ENCODE measurements at places on chromosomes 1 and 21.

GRCh38 chr1:86429122-86429725 is 5.3 kb downstream of the CLCA2 start:
- no peak for DNase-seq

DNA sequence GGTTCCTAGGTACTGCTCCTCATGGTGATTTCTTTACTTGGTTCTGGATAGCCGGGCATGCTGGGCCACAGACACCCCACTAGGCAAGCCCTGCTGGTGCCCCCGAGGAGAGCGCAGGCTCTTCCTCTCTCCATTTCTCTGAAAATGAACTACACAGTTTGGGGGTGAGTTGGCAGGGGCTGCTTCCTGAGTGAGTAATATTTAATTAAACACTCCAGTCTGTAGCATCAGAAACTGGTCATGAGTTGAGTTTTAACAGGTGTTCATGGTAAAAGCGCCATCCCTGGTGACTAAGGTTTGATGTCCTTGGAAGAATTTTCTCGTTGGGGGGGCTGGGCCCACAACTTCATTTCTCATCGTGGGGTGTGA is 1.7 kb downstream of the SPSB1 start:
- DNase-seq = no peak

GRCh38 chr1:191541758-191542157 is 616.5 kb upstream of the RGS18 start:
- DNase-seq = no peak

GRCh38 chr21:42523211-42523610 is 9.6 kb downstream of the SLC37A1 start:
- DNase-seq = no peak

GRCh38 chr1:245671349-245671748 is 516.6 kb downstream of the KIF26B start:
- DNase-seq = no peak

- peak; percentile 83 for DNase-seq
Measured at GRCh38 chr1:50422946-50423669, at the start of gene DMRTA2. DMRTA2 (minus strand) TSS chr1:50423443; CDS start chr1:50421536, 1,907 bp downstream.

- DNase-seq = no peak
Measured at GRCh38 chr1:201517631-201518030, 10.7 kb upstream of the CSRP1 start.

DNA sequence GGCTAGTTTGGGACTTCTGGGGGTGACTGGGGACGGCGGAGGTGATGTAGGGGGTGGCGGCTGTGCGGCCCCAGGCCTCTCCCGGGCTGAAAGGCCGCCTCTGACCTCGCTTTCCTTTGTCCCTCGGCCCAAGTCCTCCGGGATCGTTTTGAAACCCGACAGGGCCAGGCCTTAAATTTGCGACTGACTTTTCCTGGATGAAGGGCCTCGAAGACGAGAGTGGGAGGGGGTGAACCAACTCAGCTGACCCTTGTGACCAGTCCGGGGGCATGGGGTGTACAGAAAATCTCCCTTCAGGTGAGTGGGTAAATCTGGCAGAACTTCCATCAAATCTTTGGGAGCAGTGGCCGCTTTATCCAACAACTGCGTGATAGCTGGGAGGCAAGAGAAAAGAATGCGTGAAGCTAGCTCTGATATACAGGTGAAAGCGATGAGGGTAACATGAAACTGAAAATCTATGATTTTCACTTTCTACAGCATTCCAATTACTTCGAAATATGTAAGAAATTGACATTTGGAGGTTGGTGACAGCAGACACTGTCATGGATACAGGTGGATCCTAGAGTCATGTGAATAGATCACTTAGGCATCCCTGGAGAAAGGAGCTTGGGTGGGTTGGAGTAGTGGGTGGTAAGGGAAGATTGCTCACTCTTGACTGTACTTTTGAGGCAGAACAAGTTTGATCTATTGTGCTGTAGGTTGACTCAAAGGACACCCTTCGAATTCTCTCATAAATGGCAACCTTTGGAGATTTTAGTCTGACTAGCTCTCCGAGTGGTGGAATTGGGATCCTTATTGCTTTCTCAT is 885 bp downstream of the AHCYL1 start:
- DNase-seq = no peak

DNA sequence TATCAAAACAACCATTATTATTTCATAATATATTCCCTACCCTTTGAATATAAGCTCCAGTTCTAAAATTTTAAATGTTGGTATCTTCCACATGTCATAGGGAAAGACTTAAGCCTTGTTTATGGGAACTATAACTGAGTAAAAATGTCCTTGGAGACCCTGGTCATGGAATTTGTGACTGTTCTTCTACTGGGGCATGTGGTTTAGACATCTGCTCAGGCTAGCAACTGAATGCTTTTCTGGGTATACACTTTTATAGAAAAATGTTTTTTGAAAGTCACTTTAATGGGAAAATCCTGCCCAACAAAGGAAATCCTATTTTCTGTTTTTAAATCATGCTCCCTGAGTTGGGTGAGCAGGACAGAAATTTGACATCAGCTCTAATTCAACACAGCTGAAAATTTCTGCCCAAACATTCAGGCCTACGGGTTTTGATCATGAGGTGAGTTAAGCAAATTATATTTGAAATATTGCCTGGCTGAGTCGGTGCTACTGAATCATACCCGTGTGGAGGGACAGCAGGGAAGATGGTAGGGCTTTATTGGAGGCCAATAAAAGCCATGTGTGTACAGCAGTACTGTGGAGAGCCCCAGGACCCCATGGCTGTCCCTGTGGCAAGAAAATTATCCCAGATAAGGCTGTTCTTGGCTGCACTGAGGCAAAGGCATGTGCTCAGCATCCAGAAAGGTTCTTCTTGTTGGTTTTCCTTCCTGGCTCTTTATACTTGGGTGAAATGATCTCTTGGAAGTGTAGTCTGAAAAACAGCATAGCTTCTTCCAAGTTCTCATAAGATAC is 391.8 kb downstream of the DISC1 start:
- no peak for DNase-seq

GRCh38 chr1:40618108-40618507 is 47.4 kb downstream of the RIMS3 start:
- no peak for DNase-seq

DNA sequence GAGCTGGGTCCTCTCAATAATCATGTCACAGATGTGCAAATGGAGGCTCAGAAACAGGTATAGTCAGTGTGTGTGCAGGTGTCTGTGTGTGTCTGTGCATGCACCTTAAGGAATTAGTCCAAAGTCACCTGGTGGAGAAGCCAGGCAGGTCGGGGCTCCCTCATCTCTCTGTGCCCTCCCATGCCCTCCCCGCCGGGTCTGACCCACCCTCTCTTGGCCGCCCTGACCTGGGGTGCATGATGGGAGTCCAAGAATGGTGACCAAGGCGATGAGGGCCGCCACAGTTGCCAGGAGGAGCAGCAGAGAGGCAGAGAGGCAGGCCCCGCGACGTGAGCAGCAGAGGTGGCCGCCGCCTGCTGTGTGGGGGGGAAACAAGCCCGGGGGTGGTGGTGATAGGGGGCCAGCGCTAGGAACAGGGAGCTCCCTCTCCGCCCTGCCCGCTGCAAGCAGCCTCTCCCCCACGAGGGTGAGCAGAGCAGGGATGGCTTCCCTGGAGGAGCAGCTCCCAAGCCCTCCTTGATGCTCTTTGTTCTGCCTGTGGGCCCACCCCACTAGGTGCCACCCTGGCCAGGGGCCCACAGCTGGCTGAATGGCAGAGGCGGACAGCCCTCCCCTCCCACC is 3.9 kb downstream of the LDLRAD1 start:
- no peak for DNase-seq

GRCh38 chr1:95323123-95323522 is 89.1 kb downstream of the RWDD3 start:
- DNase-seq = no peak

GRCh38 chr1:15181564-15181963 is 28.0 kb downstream of the TMEM51 start:
- DNase-seq = no peak

GRCh38 chr1:108816049-108816893 is 40.6 kb downstream of the AKNAD1 start:
- peak; percentile 50 for DNase-seq

DNA sequence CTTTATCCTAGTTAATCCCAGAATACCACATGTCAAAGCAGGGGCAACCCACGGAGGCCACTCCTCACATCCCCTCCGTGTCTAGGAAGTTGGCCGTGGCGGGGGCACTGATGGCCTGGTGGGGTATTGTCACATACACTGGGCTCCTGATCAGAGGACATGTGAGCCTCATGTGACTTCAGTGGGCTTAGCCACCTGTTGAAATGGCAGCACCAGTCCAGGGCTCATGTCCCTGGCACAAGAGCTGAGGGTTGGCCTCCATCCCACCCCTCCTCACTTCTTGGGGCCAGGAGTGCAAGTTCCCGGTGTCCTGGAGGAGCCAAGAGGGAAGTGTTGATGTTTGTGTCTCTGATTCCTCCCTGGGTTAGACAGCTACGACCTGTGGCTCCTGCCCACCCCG is 313.4 kb downstream of the CAMTA1 start:
- DNase-seq = no peak

- DNase-seq = peak; percentile 30
Measured at GRCh38 chr1:222455188-222455879, 92.6 kb downstream of the HHIPL2 start.

DNA sequence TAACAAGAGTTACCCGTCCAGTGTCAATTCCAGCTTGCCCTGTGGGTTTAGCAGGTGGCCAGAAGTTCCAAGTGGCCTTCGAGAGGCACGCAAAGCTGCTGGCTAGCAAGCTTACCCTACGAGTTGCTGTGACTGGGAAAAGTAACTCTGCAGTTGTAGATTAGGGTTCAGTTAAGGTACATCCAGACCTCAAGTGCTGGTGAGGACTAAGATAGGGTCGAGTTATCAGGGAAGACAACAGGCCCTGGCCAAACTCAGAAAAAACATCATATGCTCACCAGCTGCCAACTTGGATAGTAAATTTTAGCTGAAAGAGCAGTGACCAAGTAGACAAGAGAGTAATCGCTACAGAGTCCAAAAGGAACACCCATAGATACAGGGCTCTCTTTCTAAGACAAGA is 27.7 kb upstream of the LRRC7 start:
- no peak for DNase-seq

DNA sequence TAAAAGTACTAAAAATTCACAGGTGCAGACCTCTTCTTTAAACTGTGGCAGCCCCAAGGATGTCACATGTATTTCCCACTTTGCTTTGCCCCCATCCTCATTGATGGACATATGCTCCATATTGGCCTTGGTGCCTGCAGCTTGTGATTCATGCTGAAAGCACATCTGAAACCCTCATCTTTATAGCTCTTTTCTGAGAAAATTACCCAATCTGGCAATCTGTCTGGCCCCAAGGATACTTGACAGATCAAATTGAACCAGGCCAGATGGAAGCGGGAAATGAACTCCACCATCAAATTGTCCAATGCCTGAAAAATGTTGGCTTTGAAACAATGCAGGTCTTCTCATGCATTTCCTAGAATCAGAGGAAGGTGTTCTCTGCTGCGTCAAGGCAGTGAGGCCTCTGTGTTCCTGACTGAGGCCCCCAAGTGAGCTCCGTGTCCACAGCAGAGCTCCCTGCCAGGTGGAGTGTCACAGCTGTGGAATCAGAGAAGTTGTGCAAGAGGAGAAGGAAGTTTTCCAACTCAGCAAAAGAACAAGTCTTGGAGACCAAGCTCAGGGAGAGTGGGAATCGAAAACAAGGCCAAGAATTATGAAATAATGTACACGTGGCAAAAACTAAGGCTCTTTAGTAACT is 323.7 kb downstream of the PLPP3 start:
- no peak for DNase-seq

DNA sequence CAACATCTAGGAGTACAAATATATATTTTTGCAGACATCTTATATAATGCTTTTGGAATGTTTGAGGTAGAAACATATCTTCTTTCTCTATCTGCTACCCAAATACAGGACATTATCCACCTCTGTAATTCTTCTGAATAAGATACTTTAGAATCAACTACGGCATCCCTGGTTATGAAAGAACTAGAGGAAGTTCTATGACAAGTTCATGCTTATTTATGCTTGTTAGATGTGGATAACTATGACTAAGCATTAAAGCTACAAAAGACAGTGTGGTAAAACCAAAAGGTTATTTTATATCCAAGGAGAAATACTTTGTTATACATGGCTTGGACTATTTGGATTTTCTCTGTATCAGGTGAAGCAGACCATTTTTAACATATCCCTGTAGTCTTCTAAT is 894.0 kb downstream of the KCNT2 start:
- no peak for DNase-seq

- DNase-seq = no peak
Measured at GRCh38 chr1:69842326-69842725, 274.6 kb downstream of the LRRC7 start.

GRCh38 chr1:66336641-66336990 is 197.3 kb upstream of the SGIP1 start:
- DNase-seq = no peak

DNA sequence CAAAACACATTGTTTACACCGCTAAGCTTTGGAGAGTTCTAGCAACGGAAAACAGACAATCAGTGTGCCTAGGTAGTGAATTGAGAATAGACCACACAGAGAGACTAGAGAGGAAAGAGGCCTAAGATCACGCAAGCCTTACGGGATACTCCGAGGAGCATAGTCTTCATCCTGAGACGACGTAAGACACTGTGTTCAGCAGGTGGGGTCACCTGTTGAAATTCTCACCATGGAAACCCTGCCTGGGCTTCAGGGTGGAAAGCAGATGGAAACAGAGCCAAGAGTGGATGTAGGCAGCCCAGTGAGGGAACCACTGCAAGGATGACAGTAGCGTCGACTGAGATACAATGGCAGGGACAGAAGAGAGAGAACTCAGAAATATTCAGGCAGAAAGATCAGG is 40.2 kb downstream of the COA6 start:
- no peak for DNase-seq

GRCh38 chr1:145782272-145783099 is 41.4 kb downstream of the RNF115 start:
- no peak for DNase-seq

DNA sequence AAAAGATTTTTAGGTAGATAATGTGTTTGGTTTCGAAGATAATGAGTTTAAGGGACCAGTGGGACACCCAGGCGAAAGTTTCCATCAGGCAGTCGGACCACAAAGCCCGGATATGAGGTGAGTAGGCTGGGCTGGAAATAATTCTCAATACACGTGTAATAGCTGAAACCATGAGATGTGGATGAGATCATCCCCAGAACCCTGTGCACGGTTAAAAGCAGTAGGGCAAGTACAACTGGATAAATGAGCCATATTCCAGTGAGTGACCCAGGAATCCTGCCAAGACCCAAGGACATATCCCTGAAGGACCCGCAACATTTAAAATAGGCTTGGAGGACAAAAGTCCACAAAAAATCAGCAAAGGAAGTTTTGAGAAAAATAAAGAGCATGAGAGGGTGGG is 21.5 kb upstream of the NHLH2 start:
- DNase-seq = no peak

DNA sequence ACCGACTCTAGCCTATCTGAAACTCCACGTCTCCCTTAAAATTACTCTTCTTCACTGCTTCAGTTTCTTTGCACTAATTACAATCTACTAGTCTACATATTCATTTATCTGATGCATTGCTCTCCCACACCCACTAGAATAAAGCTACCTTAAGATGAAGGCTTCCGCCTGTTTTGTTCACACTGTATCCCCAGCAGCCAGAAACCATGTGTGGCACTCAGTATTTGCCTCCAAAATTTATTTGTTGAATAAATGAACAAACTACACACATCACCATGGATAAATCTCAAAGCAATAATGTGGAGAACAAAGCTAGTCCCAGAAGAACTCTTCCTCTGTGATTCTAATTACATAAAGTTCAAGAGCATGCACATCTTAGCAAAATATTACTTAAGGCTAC is 95.7 kb downstream of the DSCAM start:
- no peak for DNase-seq

GRCh38 chr1:195097316-195097715 is 1510.9 kb downstream of the KCNT2 start:
- no peak for DNase-seq

GRCh38 chr1:24413350-24414163 is at the start of gene STPG1:
STPG1 (minus strand) TSS chr1:24413782; CDS start chr1:24401388, 12,394 bp downstream.
- peak; percentile 50 for DNase-seq

- no peak for DNase-seq
Measured at GRCh38 chr1:234922987-234923386, 205.7 kb downstream of the TOMM20 start.
